ENCODE measurements at places on chromosomes 3 and 15.

DNA sequence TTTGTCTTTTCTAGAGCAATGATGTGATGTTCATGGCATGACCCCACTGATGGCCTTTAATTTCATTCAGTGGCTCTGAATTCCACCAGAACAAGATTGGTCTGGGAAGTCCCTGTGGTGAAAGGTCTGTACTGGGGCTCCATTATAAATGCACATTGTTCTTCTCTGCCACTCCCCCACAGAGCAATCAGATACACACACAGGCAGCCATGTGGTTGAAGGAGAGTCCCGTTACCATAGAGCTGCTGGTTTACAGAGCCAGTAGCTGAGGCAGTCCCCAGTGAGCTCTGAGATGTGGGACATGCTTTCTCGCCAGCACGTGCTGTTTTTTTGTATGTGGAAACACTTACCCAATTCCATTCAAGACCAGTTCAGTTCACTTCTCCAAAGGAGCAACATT lies 172.7 kb upstream of the TRIM42 start:
- DNase-seq = no peak

DNA sequence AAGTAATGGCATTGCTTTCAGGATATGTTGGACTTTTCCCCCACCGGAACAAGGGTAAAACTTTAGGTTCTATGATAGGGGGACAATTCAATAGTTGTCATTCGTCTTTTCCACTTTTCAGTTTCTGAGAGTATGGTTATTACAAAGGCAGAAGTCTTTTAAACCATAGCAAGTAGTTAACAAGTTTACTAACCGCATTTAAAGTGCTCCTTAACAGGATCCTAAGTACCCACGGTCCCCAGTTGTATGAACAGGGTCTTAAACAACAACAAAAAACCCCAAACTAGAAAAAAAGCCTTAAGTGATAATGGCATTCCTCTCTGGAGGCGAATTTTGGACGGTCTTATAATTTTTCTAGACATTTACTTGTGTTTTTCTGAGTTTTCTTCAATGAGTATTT lies 831 bp downstream of the IFT57 start:
- DNase-seq = no peak

DNA sequence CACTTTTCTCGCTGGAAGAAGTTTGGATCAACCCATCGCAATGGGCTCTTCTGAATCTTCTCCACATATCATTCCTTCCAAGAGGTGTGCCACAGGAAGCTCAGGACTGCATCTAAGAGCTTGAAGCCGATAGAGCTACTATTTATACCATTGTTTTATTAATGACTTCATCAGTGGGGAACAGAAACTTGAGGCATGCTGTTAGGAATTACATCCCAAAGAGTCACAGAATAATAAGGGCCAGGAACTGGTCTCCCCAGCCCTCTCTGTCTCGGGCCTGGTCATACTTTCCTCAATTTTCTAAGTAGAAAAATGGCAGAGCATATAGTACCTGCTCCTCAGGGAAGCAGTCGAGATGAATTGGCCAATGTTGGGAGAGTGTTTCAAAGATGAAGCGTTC lies 16.9 kb upstream of the C15orf61 start:
- no peak for DNase-seq

- DNase-seq = no peak
Measured at GRCh38 chr3:89740080-89740880, 632.9 kb downstream of the EPHA3 start.

DNA sequence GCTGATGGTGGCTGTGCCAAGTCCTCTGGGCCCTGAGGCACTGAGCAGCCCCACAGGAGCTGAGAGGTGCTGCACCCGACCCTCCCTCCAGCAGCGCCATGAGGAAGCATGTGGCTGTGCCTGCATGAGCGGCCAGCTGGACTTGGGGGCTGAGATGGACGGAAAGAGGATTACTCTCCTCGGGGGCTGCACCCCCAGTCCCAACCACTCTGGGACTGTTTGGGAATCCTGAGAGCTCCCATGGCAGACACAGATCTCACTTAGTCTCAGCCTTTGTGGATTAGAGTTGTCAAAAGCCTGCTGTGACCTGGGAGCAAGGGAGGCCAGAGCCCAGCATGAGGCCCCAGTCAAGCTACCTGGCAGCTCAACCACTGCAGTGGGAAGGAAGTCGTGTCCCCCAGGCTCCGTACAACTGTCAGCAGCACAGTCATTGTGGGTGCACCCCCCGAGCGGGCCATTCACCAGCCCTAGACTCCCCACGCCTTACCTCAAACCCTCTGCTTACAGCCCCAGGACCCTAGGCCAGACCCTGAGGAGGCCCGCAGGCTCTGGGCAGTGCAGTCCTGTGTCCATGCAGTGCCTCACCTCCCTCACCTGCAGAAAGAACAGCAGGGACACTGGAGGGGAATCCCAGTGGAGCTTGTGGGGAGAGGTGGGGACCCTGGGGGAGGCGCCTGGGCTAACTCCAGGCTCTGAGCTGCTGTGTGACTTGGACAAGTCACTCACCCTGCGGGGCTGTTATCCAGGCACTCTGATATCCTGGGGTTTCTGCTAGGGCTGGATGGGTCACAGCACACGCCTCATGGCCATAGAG lies 17.1 kb downstream of the PRR23E start:
- DNase-seq = no peak

DNA sequence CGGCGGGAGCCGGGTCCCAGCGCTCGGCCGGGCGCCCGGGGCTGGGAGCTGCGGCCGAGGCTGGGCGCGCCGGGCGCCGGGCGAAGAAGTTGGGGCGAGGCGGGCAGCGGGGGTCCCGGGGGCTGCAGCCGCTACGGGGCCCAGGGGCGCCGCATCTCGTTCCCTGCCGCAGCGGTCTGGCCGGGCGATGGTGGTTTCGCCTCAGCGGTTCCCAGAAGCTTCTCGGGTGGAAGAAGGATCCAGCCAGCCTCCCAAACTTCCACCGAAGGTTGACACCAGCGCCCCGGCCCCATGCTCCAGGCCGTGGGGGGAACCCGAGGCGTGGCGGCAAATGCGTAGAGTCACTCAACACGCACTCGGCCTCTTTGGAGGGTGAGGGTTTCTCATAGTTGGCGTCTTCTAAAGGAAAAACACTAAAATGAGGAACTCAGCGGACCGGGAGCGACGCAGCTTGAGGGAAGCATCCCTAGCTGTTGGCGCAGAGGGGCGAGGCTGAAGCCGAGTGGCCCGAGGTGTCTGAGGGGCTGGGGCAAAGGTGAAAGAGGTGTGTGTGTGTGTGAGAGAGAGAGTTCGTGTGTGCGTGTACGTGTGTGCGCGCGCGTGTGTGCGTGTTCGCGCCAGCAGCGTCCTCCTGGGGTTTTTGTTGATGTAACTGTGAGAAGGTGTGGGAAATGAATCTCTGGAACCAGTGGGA lies 940 bp downstream of the BOC start:
- no peak for DNase-seq

- no peak for DNase-seq
Measured at GRCh38 chr15:27783678-27784077, 315.4 kb downstream of the OCA2 start.

- no peak for DNase-seq
Measured at GRCh38 chr15:79378394-79379109, 53.6 kb upstream of the MINAR1 start.

- DNase-seq = no peak
Measured at GRCh38 chr3:197427021-197427420, 128.6 kb upstream of the DLG1 start.

DNA sequence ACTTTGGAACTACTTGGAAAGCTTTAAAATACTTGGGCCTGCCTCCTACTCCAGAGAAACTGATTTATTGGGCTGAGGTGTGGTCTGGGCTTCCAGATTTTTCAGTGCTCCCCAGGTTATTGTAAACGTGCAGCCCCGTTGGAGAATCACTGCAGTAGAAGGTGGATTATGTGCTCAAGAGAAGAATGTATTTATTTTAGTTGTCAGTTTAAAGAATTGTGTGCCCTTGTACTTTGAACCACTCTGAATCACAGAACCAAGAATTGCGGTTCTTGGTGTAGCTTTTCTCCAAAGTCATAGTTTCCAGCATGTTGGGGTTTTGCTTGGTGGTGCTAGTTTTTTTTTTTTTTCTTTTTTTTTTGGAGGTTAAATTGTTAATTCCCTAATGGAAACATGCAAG lies 1.6 kb downstream of the TATDN2 start:
- no peak for DNase-seq

DNA sequence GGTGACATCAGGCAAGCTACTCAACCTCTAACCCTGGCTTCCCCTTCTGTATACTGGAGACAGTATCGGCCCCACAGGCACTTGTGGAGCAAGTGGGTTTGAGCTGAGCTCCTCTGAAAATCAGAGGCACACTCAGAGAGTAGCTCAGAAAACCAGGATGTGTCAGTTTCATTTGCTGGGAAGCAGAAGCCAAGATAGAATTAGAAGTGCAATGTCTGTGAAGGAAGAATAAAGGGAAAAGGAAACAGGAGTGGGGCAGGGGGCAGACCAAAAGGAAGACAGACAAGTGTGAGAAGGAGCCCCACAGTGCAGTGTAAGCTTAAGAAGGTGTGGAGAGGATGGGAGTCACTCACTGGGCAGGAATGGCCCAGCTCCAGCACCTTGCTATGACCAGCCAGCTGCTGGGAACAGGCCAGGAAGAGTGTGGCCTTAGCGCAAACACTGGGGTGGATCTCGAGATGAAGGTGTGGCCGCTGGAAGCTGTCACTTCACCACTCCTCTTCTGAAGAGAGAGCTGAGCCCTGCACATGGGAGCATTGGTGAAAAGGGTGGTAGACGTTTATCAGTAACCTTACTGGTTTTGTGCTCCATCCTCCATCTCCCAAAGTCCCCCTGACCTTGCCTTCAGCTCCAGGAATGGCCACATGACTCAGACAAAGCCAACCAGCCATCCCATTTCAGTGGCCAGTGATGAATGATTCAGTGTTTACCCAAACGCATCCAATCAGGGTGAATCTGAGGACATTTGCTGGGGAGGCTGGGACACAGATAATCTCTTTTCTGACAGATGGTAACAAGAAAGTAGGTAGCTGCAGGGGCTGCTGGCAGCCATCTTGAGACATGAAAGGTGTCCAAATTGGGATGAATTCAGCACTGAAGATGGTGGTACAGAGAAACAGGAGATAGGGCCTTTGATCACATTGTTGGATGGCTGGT lies 108.4 kb downstream of the SHQ1 start:
- no peak for DNase-seq

GRCh38 chr15:34133511-34133910 lies 31.6 kb downstream of the PGBD4 start:
- no peak for DNase-seq

DNA sequence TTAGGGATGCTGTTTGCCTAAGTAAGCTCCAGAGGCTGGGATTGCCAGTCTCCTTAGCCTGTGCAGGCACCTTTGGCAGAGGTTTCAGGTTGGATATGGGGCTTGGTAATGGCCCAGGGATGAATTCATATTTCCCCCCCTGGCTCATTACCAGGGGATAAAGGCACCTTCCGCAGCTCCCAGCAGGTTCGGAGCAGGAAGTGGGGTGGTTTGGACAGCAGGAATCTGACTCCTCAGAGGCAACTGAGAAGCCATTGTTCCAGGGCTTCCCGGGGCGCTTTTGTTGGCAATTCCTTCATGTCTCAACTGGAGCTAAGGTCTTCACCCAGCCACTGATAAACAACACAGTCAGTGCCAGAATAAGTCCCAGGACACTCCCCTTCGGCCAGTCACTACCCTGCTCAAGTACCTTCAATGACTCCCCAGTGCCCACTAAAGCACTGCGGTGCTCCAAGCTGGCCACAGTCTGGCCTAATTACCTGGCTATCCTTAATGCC lies 85.3 kb upstream of the SLC6A6 start:
- DNase-seq = no peak

- no peak for DNase-seq
Measured at GRCh38 chr3:17074559-17074958, 189.8 kb downstream of the PLCL2 start.

- DNase-seq = no peak
Measured at GRCh38 chr15:56492791-56493555, 28.0 kb upstream of the MNS1 start.

- no peak for DNase-seq
Measured at GRCh38 chr3:38644016-38644661, 5.3 kb downstream of the SCN5A start.

- DNase-seq = no peak
Measured at GRCh38 chr3:44966795-44967278, 9.1 kb downstream of the ZDHHC3 start.

GRCh38 chr3:25589783-25590258 lies 74.9 kb downstream of the TOP2B start:
- DNase-seq = no peak

DNA sequence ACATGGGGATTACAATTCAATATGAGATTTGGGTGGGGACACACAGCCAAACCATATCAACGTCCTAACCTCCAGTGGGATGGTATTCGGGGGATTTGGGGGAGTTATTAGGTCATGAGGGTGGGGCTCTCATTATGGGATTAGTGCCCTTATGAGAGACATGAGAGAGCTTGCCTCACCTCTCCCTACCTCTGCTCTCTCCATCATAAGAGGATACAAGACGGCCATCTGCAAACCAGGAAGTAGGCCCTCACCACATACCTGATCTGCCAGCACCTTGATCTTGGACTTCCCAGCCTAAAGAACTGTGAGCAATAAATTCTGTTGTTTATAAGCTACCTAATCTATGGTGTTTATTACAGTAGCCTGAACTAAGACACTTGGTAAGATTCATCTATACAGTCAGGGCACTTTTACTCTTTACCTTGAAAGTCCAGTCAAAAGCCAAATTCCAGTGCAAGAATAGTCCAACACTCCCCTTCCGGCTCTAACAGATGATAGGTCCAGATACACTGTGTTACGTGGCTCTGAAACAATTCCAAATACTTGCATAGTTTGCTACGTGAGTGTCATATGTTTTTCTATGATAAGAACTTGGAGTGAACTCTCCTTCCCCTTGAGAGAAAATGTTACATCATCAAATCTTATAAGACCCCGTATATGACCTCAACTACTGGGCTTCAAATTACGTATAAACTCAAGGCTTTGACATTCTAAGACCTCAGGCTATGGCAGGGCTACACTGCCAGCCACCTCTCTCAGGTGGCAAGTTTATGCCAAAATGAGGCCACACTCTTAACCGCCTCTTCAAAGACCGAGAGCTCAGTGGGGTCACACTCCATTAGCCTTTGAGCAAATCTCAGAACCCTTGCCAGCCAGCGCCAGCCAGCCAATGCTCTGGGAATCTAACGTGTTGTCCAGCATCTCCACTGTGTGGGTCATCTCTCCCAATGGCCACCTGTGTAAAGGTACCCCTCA lies 129.9 kb downstream of the XXYLT1 start:
- DNase-seq = no peak

DNA sequence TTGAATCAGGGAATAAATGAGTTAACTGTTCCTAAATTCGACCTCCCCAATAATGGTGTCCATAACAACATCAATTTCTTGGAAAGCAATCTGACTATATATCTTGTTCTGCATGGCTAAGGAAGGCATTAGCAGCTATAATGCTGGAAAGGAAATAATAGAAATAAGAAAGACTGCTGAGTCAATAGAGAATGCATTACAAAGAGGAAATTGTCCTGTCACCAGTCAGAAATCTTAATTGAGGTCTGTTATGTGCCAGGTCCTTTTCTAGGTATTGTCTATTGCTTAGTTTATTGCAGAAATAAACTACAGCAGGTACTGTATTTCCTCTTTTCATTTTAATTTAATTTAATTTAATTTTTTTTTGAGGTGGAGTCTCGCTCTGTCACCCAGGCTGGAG lies 5.9 kb upstream of the PPP1R2 start:
- no peak for DNase-seq
